ENCODE measurements at places on chromosomes 6 and 20.

- no peak for DNase-seq
These were observed 581.6 kb upstream of the FLRT3 start for GRCh38 chr20:14918976-14919375.

DNA sequence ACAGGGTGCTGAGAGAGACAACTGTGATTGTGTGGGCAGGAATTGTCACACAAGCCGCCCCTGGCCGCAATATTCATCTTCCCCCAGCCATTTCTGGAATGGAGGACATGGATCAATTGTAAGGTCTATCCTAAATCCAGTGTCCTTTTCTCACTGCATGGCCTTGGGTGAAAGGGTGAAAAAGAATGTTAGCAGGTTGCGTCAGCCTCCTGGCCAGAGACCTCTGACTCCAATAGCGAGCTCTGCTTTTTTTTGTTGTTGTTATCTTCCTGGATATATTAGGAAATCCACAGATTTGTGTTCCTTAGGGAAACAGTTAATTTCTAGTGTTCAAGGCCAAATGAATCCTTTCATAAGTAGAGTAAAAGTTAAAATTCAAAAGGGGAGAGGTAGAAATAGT, 47.1 kb upstream of the CD83 start:
- DNase-seq, result no peak

DNA sequence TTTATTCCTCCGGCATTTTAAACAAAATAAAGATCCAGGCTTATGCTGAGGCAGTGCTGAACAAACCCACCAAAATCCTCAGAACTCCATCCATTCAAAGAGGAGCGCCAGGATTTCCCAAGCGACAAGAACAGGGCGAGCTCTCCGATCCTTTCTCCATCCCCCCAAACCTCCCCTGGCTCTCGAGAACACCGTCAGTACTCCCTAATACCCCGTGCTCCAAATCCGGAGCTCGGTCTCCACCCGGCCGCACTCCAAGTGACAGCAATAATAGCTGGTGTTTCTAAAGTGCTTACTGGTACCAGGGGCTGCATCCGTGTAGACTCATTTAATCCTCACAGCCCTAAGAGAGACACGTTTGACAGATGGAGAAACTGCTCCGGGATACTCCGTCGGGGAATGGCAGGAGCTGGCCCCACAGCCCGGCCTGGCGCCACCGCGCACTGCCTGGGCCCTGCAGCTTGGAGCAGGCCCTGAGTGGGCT, 277.1 kb upstream of the QKI start:
- no peak for DNase-seq

- DNase-seq, result no peak
These were observed 82.7 kb upstream of the PRDM1 start for GRCh38 chr6:106003268-106003987.

GRCh38 chr6:81820422-81820821, 67.9 kb upstream of the TENT5A start:
- DNase-seq, result no peak

GRCh38 chr6:25218346-25218745, 60.8 kb upstream of the CARMIL1 start:
- no peak for DNase-seq

- DNase-seq, result no peak
These were observed 21.4 kb upstream of the PRDM1 start for GRCh38 chr6:106064756-106065155.

- no peak for DNase-seq
These were observed 164.9 kb upstream of the HEY2 start for GRCh38 chr6:125584468-125584939.

GRCh38 chr6:21842875-21843645, 249.5 kb downstream of the SOX4 start:
- DNase-seq, result no peak
